ENCODE measurements at places on chromosomes 5 and 9.

- no peak for DNase-seq
These were observed 96.5 kb upstream of the ANKRD55 start for GRCh38 chr5:56329652-56330051.

- no peak for DNase-seq
These were observed 151.1 kb upstream of the ANKRD55 start for GRCh38 chr5:56384186-56384585.

GRCh38 chr5:92907938-92908606, 672.9 kb downstream of the NR2F1-AS1 start:
- DNase-seq: no peak

DNA sequence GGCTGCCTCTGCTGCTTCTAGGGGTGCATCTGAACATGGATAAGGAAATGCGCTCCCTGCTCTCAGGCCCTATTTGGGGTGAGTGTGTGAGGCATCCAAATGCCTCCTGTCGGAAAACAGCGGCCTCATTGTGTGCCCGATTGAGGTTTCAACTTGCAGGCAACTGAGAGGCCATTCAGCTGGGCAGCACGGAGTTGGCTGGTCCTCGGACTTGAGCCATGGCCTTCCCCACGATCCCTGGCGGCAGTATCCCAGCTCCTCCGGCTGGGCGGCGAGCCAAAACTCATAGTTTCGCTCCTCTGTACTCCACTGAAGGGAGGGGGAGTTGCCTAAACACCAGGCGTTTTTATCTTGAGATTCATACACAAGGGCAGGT, 597.3 kb upstream of the SGCD start:
- peak; percentile 18 for DNase-seq

GRCh38 chr9:2026220-2026997, 11.3 kb downstream of the SMARCA2 start:
- no peak for DNase-seq

- DNase-seq: peak; percentile 32
These were observed 216.7 kb downstream of the NFIB start for GRCh38 chr9:14097215-14097614.

DNA sequence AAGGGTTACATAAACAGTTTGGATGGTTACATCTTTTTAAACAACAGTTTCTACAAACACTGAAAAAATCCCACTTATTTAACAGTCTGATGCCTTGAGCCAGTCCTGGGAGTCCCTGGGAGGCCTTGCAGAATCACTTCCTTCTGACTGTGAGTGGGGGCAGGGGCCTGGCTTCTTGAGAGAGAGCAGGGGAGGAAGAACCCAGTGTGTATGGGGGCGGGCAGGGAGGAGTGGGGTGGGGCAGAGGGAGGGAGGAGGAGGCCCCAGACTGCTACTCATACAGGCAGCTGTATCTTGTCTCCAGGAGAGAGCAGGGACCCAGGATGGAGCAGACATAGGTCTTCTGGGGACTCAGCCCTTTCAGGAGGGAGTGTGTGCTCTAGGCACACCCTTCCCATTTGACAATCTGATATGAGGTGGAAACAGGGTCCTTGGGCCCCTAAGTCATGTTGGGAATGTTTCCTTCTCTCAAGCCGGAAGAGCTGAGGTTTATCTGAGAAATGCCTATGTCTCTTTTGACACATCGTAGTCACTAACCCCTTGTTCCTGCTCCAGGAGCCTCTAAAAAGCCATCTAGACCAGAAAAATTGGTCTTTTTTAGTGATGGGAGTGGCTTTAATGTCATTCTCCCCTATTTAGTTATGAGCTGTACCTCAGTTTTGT, 52.8 kb downstream of the IRF1 start:
- no peak for DNase-seq

GRCh38 chr9:71515626-71516025, 252.7 kb downstream of the CEMIP2 start:
- DNase-seq: no peak

DNA sequence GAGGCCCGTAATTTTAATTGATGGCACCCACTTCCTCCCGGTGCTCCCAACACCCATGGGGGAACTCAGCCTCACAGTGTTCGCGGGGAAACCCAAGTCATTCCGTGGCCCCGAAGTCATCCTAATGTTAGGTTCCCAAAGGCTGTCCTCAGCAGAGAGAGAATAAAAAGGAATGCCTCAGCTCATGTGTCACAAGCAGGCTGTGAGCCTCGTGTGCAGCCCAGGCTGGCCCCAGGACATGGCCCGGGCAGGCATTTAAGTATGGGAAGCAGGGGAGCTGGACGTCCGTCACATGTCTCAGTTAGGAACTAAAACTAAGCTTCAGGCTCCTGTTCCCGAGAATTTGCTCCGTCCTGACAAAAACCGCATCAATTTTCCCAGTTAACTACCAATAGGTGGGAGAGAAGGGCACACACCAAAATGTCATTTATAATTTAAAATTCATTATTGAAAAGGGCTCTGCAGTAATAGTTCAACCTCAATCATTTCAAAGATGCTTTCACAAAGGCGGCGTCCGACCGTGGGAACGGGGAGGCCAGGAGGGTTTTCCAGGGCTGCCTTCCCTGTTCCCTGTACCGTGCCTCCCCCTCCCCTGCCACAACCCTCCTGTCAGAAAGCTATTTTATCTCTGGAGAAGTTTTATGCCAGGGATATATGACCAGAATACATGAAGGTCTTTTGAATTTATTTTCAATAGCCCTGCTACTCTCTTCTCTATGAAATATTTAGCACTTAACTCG, 137.3 kb downstream of the FSTL4 start:
- no peak for DNase-seq

- DNase-seq: peak; percentile 26
These were observed 56.2 kb downstream of the ABHD17B start for GRCh38 chr9:71854811-71855210.

DNA sequence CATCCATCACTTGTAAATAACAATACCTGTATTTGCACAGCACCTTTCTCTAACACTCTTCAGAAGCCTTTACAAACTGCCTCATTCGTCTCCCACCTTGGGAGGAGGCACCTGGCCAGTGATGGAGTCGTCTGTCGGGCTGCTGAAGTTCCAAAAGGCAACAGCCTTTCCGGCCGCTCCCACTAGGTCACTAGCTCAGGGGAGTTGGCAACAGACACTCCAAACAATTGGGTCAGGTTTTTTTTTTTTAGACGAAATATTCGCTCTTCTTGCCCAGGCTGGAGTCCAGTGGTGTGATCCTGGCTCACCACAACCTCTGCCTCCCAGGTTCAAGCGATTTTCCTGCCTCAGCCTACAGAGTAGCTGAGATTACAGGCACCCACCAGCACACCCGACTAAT, 4.0 kb downstream of the DAP start:
- DNase-seq: no peak

GRCh38 chr5:116423141-116423540, 151.5 kb downstream of the SEMA6A start:
- DNase-seq: no peak

DNA sequence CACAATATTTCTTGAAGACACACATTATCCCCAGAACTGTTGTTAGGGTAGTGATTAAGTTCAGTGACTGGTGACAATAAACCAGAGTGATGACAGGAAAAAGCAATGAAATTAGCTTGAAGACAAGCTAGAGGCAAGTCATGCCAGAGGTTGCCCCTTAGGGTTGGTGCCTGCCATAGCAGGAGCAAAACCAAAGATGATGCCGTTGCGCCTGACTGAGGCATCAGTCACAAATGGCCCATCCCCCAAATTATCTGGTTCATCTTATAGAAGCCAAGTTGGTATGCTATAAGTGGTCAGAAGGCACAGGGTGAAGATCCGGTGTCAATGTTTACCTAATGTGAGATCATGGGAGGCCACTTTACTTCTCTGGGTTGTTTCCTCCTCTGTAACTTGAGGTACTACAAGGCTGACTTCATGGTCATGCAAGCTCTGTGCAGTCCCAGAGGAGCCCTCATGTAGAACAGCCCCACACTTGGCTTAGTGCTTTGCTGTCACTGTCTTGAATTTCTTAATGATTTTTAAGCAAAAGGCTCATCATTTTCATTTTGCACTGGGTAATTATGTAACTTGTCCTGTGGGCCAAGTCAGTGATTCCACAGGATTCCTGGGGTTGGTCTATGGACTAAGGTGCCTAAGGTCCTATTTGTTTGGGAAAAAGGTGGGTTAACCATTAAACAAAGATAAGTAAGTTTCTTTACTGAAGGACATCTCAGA, 211.3 kb downstream of the MAN2A1 start:
- DNase-seq: peak; percentile 12

- DNase-seq: no peak
These were observed 507 bp upstream of the GPSM1 start for GRCh38 chr9:136326761-136327303.
